PC-3 (cell line): ENCODE measurements at places on chromosomes 2 and 18. TPM values are rescaled to one million over a fixed set of nuclear protein-coding genes. Genes with fewer than 3 reads are reported as not detected.

GRCh38 chr2:114113518-114113917 is 223.6 kb downstream of the ACTR3 start:
- H3K4me3 ChIP-seq, result no peak overlapping the region
- H3K36me3 ChIP-seq, result no peaks in the 10 kb centered on the region
- no peak overlapping the region for H3K27ac ChIP-seq

GRCh38 chr18:49812286-49813068 is 856 bp downstream of the ACAA2 start:
- DNase-seq, result no peak
- H3K27ac ChIP-seq, result no peak overlapping the region
- no peaks in the 10 kb centered on the region; the same call in 1 of the 2 replicates for H3K4me1 ChIP-seq
- no peaks in the 10 kb centered on the region for H3K27me3 ChIP-seq
- H3K36me3 ChIP-seq, result no peaks in the 10 kb centered on the region

GRCh38 chr2:26581991-26582842 is 58.9 kb downstream of the CIB4 start:
- no peak overlapping the region for H3K4me3 ChIP-seq
- H3K27ac ChIP-seq, result no peak overlapping the region
- peaks cover 82% of the 10 kb centered on the region for H3K27me3 ChIP-seq

- H3K4me1 ChIP-seq, result no peaks in the 10 kb centered on the region
- peak; percentile 2 for DNase-seq
- H3K4me3 ChIP-seq, result no peak overlapping the region
- no peak overlapping the region for H3K27ac ChIP-seq
- H3K27me3 ChIP-seq, result peaks cover 38% of the 10 kb centered on the region
These were observed 28.6 kb upstream of the POU3F3 start for GRCh38 chr2:104825124-104825865.

HAAO gene
- total RNA-seq, result not detected in 2 replicates

GRCh38 chr2:8607606-8608005 is 74.2 kb upstream of the ID2 start:
- H3K4me3 ChIP-seq, result no peak overlapping the region
- no peaks in the 10 kb centered on the region for H3K27me3 ChIP-seq
- DNase-seq, result peak; percentile 68

GRCh38 chr2:132816234-132816633 is 146.2 kb upstream of the LYPD1 start:
- no peak overlapping the region for H3K4me3 ChIP-seq
- no peaks in the 10 kb centered on the region for H3K36me3 ChIP-seq
- no peak overlapping the region for H3K27ac ChIP-seq
- no peaks in the 10 kb centered on the region; the same call in 1 of the 2 replicates for H3K4me1 ChIP-seq

GRCh38 chr2:96085541-96086355 is 30.6 kb downstream of the ADRA2B start:
- H3K4me3 ChIP-seq, result no peak overlapping the region
- no peaks in the 10 kb centered on the region for H3K36me3 ChIP-seq
- no peak overlapping the region for H3K27ac ChIP-seq
- H3K27me3 ChIP-seq, result no peaks in the 10 kb centered on the region
- DNase-seq, result no peak

- no peaks in the 10 kb centered on the region for H3K36me3 ChIP-seq
- H3K4me3 ChIP-seq, result no peak overlapping the region
- H3K27me3 ChIP-seq, result no peaks in the 10 kb centered on the region
- no peaks in the 10 kb centered on the region for H3K4me1 ChIP-seq
These were observed 628.0 kb downstream of the ZEB2 start for GRCh38 chr2:143891879-143892308.

- H3K27me3 ChIP-seq, result peaks cover 42% of the 10 kb centered on the region
- H3K4me3 ChIP-seq, result no peak overlapping the region
- no peak for DNase-seq
- H3K27ac ChIP-seq, result no peak overlapping the region
- H3K4me1 ChIP-seq, result no peaks in the 10 kb centered on the region
These were observed 497.8 kb downstream of the EIPR1 start for GRCh38 chr2:2879781-2880180.

DNA sequence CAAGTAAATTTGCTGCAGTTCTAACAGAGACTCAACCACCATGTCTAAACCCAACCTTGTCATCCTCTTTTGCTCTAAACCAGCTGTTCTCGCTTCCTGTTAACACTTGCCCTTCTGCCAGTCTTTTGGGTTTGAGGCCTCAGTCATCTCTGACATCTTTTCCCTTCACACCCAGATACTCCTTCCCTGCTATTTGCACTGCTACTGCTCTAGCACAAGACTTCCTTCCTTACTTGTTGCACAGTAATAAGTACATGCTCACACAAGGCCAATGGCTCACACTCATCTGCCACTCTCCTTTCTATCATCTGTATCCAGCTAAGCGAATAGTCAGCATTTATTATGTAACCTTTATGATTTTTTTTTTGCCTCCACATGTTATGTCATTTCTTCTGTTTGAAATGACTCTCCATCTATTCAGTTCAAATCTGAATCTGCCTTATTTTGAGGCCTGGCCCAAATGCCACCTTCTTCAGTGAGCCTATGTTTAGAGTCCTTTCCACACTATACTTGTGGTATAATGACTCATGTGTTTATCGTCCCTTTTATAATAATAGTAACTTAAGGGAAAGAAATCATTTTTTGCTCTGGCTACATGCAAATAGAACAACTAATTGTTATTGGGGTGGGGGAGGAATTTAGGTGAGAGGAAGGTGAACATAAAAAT is 22.5 kb upstream of the CDKL4 start:
- H3K4me1 ChIP-seq, result no peaks in the 10 kb centered on the region
- no peak overlapping the region for H3K27ac ChIP-seq
- H3K36me3 ChIP-seq, result peaks cover 39% of the 10 kb centered on the region; the same call in 1 of the 2 replicates

PTPN4 gene
- 41.2 and 44.5 TPM in 2 replicates for total RNA-seq

DNA sequence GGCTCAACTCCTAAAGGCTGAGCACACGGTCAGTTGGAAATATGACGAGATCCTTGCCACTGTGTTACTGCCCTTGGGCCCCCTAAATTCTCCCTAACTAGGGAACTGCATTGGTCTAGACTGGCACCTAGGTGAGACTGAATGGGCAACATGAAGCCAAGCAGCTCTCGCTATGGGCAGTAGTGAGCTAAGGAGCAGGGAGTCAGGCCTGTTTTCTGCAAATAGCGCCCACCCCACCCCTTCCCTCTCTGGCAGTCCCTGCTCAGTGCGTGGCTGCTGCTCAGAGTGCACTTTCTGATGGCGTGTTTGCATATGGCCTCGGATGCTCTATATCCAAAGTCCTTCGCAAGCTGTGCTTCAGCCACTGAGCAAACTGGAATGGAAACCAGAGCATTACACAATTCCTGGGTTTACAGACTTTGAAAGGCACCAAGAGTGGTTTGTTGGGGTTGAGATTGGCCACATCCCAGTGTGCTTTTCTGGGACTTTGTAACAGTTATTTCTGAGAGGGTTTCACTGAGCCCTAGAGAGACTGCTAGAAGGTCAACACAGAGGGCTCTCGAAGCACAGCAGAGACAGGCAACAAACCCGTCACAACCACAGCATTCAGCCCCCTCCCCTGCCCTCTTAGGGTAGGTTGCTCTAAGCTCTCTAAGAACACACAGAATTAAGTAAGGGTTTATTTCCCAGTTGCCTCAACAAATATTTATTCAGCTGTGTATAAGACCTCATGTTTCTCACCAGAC is 419.9 kb downstream of the STK39 start:
- H3K27ac ChIP-seq, result no peak overlapping the region
- no peaks in the 10 kb centered on the region; the same call in 1 of the 2 replicates for H3K4me1 ChIP-seq
- H3K27me3 ChIP-seq, result no peaks in the 10 kb centered on the region
- H3K4me3 ChIP-seq, result no peak overlapping the region
- no peaks in the 10 kb centered on the region for H3K36me3 ChIP-seq
- DNase-seq, result no peak

GRCh38 chr18:34695310-34695709 is 14.8 kb upstream of the DTNA start:
- no peak for DNase-seq
- no peaks in the 10 kb centered on the region for H3K36me3 ChIP-seq
- H3K4me1 ChIP-seq, result peaks cover 15% of the 10 kb centered on the region
- H3K27ac ChIP-seq, result no peak overlapping the region

ANKRD36C gene
- total RNA-seq, result 8.5 and 17.6 TPM in 2 replicates

- H3K36me3 ChIP-seq, result no peaks in the 10 kb centered on the region
- no peak overlapping the region for H3K4me3 ChIP-seq
- no peaks in the 10 kb centered on the region for H3K4me1 ChIP-seq
These were observed 83.4 kb upstream of the RTN4 start for GRCh38 chr2:55133467-55134315.

- DNase-seq, result no peak
- H3K4me3 ChIP-seq, result no peak overlapping the region
- no peak overlapping the region for H3K27ac ChIP-seq
- no peaks in the 10 kb centered on the region for H3K27me3 ChIP-seq
- H3K4me1 ChIP-seq, result no peaks in the 10 kb centered on the region
These were observed 56.8 kb upstream of the ETAA1 start for GRCh38 chr2:67340133-67341011.
